ENCODE measurements at places on chromosomes 12 and 14.

GRCh38 chr14:100339766-100340422 lies 16.8 kb downstream of the SLC25A47 start:
- no peak for DNase-seq

GRCh38 chr14:71891970-71892369 lies 40.3 kb upstream of the RGS6 start:
- no peak for DNase-seq

DNA sequence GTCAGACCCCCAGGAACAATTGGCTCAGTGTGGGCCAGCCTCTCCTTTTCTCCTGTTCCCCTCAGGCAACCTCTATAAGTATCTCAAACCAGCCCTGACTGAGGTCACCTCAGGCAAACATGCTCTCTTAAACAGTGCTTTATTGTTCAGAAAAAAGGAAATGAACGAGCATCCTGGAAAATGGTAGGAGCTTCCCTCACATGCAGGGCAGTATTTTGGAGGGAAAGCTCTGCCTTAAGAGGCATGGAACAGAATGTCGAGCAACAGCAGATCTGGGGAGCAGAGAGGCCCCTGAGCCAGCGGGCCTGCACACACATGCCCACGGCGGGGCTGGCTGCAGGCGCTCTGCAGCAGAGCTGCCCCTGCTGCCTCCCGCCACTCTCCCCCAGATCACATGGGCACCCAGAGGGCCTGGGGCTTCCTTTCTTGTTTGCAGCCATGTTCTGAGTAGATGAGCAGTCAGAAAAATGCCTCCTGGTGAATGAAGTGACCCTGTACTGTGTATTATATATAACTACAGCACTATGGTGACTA lies 42.0 kb downstream of the MOK start:
- no peak for DNase-seq

DNA sequence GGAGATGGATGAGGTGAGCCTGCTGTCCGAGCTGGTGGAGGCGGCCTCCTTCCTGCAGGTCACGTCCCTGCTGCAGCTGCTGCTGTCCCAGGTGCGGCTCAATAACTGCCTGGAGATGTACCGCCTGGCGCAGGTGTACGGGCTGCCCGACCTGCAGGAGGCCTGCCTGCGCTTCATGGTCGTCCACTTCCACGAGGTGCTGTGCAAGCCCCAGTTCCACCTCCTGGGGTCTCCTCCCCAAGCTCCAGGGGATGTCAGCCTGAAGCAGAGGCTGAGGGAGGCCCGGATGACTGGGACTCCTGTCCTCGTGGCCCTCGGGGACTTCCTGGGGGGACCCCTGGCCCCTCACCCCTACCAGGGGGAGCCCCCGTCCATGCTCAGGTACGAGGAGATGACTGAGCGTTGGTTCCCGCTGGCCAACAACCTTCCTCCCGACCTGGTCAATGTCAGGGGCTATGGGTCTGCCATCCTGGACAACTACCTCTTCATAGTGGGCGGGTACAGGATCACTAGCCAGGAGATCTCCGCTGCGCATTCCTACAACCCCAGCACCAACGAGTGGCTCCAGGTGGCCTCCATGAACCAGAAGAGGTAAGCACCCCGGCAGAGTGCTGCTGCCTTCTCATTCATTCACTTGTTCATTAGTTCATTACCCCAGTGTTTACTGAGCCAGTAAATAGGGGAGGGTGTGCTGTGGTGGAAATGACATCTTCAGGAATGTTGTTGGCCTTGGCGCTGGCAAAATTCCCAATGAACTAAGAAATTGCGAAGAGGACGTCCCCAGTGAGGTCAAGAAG lies 774 bp upstream of the MANSC4 start:
- peak; percentile 16 for DNase-seq
